ENCODE measurements at places on chromosomes 3 and 15. TPM values are rescaled to one million over a fixed set of nuclear protein-coding genes. Genes with fewer than 3 reads are reported as not detected.

GRCh38 chr15:60324706-60325438, 72.9 kb downstream of the ANXA2 start:
- DNase-seq, result no peak

The GRK7 gene
- polyA plus RNA-seq, result 0.13 TPM

DNA sequence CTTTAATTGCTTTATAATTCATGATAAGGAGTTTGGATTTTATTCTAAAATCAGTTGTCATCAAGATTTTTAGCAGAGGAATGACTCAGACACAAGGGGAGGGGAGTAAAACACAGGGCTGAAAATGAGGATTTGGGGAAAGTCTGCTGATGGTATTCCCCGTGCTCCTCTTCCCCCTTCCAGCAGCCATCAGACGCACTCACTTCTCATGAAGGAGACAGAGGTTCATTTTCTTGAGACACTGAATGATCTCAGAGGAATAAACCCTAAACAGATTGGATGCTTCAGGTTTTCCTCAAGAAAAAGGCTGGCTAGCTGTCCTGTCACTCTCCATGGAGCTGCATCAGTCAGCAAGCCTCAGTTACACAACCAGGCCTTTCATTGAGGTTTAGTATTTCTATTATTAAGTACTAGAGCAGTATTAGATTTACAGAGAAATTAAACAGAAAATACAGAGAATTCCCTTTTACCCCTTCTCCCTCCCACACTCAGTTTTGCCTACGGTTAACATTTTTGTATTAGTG, 166.4 kb downstream of the C3orf70 start:
- no peak for DNase-seq

The KCNMB2 gene
- 29.0 TPM for polyA plus RNA-seq

GRCh38 chr3:44958386-44958785, 17.6 kb downstream of the ZDHHC3 start:
- no peak for DNase-seq

The RYR3 gene
- polyA plus RNA-seq, result 13.9 TPM

DNA sequence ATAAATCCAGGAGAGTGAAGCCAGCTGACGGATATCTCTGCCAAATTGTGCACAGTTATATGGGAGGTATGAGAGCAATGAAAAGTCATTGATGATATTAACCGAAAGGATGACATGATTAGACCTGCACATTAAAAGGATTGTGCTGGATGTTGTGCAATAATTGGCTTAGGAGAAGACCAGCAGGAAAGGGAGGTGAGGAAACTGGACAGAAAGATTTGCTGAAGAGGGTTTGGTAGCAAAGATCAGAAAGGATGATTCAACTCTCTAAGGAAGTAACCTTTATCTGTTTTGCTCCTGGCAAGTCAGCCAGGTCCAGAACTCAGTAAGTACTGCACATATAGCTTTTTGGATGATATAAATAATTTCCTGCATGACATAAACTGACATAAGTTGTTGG, 704.7 kb downstream of the GRM7 start:
- no peak for DNase-seq

GRCh38 chr3:45978006-45978761, 17.4 kb downstream of the FYCO1 start:
- DNase-seq, result no peak

GRCh38 chr3:5188419-5189221, 1.1 kb downstream of the EDEM1 start:
- DNase-seq, result peak; percentile 18

GRCh38 chr3:192958219-192958872, 40.7 kb upstream of the MB21D2 start:
- no peak for DNase-seq

- no peak for DNase-seq
Observed at GRCh38 chr15:69351333-69351732, 52.6 kb downstream of the PAQR5 start.

- DNase-seq, result no peak
Observed at GRCh38 chr3:47910777-47911440, 105.3 kb downstream of the MAP4 start.

DNA sequence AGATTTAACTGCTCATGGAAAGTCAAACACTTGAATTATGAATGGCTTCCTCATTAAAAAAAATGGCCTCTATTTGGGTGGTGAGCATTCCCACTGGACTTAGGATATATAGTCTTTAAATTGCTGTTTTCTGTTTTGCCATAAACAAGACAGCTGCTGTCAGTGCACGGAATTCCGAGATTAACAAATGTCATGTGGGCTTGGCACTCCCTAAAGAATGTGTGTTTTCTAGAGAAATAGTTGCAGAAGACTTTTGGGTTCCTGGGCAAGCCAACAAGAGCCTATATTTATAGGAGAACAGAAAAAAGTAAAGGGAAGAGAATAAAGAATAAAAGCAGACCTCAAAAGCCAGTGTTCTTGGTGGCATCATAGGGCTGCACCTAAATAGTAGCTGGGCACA, 13.6 kb upstream of the TFG start:
- DNase-seq, result no peak

DNA sequence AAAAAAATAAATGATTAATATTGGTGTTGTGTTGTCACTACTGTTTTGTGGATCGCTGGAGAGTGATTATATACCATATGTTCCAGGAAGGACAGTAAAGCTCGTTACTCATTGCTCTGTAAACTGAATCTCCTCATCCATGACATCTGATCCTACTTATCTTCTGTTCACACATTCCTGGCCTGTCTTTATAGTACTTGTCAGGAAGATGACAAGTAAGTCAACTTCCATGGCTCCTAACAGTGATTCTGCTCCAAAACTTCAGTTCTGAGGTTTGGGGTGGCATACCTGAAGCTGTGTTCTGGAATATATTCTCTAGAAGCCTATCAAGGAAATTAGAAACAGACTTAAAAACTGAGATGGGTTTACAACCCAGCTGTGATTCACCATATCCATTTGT, 288.9 kb downstream of the ZBBX start:
- no peak for DNase-seq

DNA sequence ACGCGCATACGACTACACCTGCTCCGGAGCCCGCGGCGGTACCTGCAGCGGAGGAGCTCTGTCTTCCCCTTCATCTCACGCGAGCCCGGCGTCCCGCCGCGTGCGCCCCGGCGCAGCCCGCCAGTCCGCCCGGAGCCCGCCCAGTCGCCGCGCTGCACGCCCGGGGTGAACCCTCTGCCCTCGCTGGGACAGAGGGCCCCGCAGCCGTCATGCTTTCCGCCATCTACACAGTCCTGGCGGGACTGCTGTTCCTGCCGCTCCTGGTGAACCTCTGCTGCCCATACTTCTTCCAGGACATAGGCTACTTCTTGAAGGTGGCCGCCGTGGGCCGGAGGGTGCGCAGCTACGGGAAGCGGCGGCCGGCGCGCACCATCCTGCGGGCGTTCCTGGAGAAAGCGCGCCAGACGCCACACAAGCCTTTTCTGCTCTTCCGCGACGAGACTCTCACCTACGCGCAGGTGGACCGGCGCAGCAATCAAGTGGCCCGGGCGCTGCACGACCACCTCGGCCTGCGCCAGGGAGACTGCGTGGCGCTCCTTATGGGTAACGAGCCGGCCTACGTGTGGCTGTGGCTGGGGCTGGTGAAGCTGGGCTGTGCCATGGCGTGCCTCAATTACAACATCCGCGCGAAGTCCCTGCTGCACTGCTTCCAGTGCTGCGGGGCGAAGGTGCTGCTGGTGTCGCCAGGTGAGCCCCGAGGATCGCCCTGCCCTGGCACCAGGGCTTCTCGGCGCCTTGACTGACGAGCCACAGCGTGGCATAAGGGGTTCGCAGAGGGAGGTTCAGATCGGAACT, 420 bp downstream of the SLC27A2 start:
- DNase-seq, result no peak

The COX17 gene
- polyA plus RNA-seq, result 20.7 TPM

DNA sequence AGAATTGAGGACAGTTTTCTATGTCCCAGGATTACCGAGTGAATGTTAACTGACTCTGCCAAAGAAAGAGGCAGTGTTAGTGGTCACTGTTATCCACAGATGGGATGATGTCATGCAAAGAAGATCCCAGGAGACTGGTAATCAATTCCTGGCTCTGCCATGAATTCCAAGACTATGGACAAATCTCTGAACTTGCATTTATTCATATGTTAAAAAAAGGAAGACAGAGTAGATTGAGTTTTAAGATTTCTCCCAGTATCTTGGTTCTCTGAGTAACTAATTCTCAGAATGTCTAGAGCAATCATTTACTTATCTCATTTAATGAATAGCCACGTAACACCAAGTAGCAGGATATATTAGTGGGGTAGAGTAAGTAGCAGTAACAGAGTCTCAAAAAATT, 11.5 kb upstream of the MAP3K13 start:
- no peak for DNase-seq

The CDHR4 gene
- 0.12 TPM for polyA plus RNA-seq

GRCh38 chr3:175207361-175207760, 348.2 kb downstream of the NAALADL2 start:
- DNase-seq, result no peak

GRCh38 chr3:121995161-121996137, 26.6 kb downstream of the ILDR1 start:
- DNase-seq, result no peak

The DOCK3 gene
- 1.8 TPM for polyA plus RNA-seq

DNA sequence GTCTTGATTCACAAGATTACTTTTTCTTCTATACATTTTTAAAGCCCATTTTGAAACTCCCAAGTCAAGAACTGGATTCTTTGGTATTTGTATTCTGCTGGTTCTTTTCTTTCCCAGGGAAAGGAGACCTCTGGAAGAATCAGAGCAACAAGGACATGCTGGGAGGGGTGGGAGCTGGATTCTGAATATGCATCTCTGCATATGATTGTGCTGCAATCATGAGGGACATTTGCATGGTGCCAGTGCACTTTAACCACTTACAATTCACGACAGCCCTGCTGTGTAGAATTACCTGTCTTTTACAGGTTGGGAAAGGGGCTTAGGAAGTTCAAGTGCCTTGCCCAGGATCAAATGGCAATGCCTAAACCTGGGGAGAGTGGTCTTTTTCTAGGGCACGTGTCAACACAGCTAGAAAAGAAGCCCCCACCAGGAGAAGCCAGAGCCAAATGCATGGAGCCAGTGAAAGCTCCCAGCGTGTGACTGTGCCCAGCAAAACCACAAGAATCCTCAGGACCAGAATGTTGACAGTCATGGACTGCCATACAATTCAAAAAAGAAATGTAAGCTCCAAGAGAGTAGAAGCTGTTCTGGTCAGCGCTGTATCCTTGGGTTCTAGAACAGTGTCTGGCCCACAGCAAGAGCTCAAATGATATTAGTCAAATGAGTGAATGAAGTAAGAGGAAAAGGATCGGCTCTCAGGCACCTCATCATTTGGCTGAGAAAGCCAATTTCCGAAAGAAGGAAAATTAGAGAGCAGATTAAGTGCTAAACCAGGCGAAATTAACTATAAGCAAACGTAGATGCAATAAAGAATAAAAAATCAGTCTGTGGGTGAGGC, 84.5 kb upstream of the MEF2A start:
- DNase-seq, result no peak

GRCh38 chr3:171757361-171758034, 52.8 kb downstream of the PLD1 start:
- DNase-seq, result no peak

The AHSG gene
- 1.9 TPM for polyA plus RNA-seq

The ITIH3 gene
- polyA plus RNA-seq, result 6.7 TPM

DNA sequence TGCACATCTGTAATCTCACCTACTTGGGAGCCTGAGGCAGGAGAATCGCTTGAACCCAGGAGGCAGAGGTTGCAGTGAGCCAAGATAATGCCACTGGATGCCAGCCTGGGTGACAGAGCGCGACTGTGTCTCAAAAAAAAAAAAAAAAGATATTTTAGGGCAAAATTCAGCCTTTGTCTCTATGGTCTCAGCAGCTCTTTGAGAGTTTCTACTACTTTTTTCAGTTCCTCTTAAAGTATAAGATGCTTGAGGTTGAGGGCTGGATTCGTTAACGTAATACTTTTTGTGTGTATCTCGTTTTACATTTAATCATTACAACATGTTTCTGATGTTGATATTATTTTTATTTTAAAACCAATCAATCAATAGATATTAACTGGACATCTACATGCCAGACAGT, 381.2 kb upstream of the TBL1XR1 start:
- DNase-seq, result no peak

DNA sequence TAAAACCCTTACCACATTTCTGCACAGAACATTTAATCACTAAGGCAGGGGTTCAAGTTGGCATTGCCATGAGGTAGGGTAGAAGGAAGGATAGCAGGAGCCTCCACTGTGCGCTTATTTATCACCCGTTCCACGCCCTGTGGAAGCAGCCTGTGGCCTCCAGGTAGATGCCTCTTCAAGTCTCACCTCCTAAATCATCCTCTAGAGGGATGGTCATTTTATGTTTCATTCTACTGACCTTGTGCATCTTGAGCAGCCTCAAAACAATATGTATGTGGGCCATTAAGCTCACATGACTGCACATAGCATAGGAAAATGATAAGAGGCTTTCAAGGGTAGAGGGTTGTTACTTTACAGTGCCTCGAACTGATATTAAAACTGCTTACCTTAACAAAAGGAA, 546.2 kb downstream of the GRM7 start:
- no peak for DNase-seq

- DNase-seq, result no peak
Observed at GRCh38 chr3:124671106-124671505, 59.1 kb upstream of the UMPS start.

DNA sequence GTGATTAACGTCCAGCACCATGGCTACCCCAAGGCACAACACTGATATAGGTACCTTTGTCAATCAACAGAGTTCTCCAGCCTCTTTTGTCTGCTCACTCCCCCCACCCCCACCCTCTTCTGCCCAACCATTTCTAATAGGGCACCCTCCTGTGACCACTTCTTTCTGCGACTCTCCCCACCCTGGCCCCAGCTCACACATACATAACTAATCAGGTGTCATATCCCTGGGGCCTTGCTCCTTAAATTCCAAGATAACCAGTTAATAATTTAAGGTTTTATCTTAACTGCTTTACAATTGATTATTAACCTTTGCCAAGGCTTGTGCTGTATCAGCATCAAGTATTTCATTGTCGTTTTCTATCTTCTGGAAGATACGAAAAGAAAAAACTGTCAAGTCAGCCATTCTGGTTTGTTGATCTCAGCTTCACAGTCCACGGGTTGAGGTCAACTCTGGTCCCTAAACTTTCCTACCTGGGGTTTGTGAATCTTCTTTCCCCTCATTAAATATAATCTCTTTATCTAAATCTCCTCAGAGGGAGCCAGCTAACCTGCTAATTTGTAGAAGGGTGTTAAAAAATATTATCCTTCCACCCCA, 27.3 kb upstream of the SLC28A2 start:
- DNase-seq, result no peak

GRCh38 chr3:22039161-22039560, 288.2 kb upstream of the ZNF385D start:
- no peak for DNase-seq
